ENCODE measurements at places on chromosomes 12 and 14.

DNA sequence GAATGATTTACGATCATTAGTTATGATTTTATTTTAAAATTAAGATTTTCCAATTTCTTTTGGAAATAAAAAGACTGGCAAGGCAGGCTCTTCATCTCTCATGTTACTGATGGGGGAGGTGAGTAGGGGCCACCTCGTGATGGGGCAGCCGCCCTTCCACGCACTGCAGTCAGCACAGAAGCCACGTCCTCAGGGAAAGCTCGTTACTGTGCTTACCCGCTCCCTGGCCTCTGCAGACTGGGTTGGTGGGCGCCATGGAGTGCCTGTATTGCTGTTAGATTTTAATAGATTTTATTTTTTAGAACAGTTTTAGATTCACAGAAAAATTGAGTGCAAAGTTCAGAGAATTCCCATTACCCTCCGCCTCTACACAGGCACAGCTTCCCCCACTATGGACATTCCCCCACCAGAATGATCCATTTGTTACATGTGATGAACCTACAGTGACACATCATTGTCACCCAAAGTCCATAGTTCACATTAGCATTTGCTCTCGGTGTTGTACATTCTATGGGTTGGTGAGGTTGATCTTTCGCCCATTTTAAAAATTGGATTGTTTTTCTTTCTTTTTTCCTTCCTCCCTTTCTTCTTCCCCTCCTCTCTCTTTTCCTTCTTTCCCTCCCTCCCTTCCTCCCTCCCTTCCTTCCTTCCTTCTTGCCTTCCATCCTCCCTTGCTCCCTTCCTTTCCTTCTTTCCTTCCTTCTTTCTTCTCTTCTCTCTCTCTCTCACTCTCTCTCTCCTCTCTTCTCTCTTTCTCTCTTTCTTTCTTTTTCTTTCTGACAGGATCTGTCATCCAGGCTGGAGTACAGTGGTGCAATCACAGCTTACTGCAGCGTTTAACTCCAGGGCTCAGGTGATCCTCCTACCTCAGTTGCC lies 30.7 kb downstream of the ADGRD1 start:
- no peak for DNase-seq

GRCh38 chr14:95309261-95310051 lies 10.3 kb downstream of the CLMN start:
- no peak for DNase-seq

DNA sequence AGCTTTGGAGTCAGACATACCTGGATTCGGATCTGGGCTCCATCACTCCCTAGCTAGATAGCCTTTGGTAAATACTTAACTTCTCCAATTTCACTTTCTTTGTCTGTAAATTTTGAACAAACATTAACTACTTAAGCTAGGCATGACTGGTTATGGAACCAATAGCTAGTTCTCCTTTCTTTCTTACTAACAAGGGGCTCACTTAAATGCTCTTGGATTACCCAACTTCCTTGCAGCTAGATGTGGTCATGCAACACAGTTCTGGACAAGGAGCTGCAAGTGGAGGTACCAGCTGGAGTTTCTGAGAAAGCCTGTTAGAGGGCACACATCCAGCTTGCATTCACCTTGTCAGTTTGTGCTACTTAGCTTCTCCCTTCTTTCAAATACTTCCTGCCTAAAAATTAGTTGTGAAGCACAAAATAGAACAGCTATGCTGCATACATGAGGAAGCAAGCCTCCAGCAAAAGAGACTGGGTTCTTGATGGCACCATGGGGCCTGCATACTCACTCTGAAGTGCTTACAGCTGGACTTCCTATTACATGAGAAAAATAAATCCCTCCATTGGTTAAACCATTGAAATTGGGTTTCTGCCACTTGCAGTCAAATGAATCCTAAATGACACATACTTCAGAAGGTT lies 210.1 kb upstream of the EEA1 start:
- no peak for DNase-seq

DNA sequence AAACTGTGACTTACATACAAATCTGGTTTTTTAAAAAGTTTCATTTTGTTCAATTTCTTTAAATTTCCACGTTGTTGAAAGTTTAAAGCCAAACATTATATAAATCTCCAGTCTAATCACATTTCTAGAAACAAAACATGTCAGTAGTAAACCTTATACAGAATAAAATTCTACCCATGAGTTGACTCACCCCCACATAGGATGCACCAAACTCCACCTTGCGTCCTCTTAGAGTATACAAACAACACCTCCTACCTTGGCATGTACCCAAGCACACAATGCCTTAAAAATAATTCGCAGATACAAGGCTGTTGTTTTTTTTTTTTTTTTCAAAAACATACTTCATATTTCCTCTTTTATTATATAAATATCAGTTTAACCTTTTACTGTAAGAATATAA lies 3.3 kb downstream of the FBXL14 start:
- DNase-seq = peak; percentile 61

DNA sequence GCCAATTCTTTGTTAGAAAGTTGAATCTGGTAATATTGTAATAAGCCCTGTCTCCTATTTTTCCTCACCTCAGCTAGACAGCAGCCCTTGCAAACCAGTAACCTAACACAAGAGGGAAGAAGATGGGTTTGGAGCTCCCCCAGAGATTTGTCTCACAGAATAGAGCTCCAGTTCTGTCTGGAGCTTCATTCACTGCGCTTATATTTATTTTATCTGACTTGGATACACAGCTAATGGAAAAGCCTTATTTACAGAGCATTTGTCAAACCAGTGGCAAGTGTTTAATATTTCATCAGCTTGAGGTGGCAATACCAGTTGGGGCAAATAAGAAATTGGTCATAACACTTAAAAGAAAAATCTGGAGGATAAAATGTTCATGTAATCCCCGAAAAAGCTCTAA lies 1094.0 kb downstream of the FSCB start:
- no peak for DNase-seq

Measured in mesendoderm (in vitro differentiated cells).